H9 (cell line): ENCODE measurements at places on chromosomes 12 and 14.

- H3K4me1 ChIP-seq, result no peaks in the 10 kb centered on the region; the same call in 1 of the 2 replicates
- no peak overlapping the region for H3K27ac ChIP-seq
- H3K36me3 ChIP-seq, result no peaks in the 10 kb centered on the region
- H3K27me3 ChIP-seq, result no peaks in the 10 kb centered on the region
Measured at GRCh38 chr14:101475456-101476257, 85.6 kb upstream of the DIO3 start.

DNA sequence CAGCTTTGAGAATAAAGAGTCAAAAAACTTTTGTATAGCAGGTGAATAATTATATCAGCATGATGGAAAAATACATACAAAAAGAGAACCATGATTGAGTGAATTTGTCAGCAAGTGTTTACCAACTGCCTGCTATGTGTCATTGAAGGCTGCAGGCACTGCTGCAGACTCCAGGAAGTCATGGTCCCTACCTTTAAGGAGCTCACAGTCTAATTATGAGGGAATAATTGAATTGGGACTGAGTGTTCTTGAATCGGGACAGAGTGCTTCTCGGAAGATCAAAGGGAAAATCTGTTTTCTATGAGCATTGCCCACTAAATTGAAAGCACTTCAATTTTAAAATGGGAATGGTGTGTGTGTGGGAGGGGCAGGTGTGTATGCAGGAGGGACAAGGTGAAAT is 9.5 kb downstream of the OR10AD1 start:
- H3K4me1 ChIP-seq, result no peaks in the 10 kb centered on the region
- no peaks in the 10 kb centered on the region for H3K27me3 ChIP-seq
- DNase-seq, result no peak

DNA sequence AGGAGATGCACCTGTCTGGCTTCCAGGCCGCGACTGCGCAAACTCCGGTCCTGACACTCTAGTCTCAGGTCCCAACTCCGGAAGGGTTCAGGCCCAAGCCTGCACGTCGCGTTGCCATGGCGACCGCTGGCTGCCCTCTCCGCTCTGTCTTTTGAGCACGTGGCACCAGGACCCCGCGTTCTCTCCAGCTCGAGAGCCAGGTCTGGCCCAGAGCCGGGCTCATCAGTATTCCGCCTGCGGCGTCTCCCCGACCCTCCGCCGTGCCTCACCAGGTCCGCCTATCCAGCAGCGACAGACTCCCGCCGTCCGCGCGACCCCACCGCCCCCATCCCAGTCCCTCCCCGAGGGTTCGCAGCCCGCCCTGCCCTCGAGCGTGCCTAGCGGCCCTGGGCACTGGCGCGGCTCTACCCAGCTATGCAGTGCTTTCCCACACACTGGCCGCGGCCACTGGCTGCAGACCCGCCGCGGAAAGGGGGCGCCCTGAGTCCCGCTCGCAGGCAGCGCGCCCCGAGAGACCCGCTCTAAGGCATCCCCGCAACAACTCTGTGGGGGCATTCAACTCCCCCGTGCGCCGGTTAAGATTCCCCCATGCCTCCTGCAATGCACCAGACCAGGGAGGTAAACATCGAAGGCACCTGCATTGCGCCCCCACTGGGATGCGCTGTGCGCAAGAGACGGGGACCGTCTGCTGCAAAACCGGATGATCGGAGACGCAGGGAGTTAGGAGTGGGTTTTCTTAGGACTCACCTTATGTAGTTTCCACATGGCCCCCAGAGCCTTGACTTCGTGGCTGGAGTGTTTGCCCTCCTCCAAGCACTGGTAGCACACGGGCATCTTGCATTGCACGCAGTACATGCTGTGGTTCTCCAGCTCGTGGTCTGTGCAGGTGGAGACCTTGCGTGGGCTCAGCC is 1.3 kb downstream of the TRIM9 start:
- peak; percentile 64 for DNase-seq
- H3K4me3 ChIP-seq, result peak overlapping the region; percentile 77
- peaks cover 18% of the 10 kb centered on the region for H3K27me3 ChIP-seq
- H3K27ac ChIP-seq, result no peak overlapping the region
- no peaks in the 10 kb centered on the region for H3K36me3 ChIP-seq

DNA sequence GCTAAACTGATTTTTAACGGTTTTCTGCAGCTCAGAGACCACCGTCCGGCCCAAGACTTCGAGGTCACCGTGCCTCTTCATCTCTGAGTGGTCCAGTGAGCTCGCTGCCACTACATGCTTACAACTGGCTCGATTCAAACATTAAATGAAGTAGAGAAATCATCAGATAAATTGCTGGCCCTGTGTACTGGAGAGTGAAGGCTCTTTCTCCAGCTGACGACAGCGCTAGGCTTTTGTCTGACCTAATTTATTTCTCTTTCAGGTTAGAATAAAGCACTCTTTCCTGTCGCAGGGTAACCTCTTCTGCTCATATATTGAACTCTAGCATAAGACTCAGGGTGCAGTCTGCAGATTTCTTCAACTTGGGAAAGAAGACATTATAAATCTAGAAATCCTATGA is 6.4 kb downstream of the BCL11B start:
- H3K4me3 ChIP-seq, result no peak overlapping the region
- H3K4me1 ChIP-seq, result peaks cover 25% of the 10 kb centered on the region; the same call in 1 of the 2 replicates
- H3K27ac ChIP-seq, result no peak overlapping the region
- no peak for DNase-seq
- no peaks in the 10 kb centered on the region for H3K27me3 ChIP-seq
- no peaks in the 10 kb centered on the region for H3K36me3 ChIP-seq

GRCh38 chr12:57545809-57546437 is 1.1 kb downstream of the DCTN2 start:
- peak overlapping the region; percentile 99 for H3K4me3 ChIP-seq
- no peak for DNase-seq
- peaks cover 22% of the 10 kb centered on the region for H3K36me3 ChIP-seq
- H3K27me3 ChIP-seq, result no peaks in the 10 kb centered on the region; the same call in 1 of the 2 replicates

DNA sequence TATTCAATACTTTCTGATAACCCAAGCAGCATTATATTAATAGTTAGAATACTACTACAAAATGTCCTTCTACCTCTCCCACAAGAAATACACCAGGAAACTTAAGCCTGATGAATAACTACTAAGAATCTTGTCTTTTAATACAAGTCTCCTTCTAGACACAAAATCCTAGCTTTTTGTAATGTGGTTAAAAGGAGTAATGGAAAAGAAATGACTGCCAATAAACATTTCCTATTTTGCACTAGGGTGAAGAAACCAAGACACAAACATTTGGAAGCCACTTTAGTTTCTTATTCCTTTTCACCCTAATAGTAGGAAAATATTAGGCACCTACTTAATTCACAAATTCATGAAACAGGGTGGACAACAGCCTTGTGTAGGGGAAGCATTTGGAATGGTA is 51.3 kb upstream of the TTC7B start:
- no peak for DNase-seq
- H3K4me3 ChIP-seq, result no peak overlapping the region
- no peaks in the 10 kb centered on the region for H3K27me3 ChIP-seq
- no peak overlapping the region for H3K27ac ChIP-seq

DNA sequence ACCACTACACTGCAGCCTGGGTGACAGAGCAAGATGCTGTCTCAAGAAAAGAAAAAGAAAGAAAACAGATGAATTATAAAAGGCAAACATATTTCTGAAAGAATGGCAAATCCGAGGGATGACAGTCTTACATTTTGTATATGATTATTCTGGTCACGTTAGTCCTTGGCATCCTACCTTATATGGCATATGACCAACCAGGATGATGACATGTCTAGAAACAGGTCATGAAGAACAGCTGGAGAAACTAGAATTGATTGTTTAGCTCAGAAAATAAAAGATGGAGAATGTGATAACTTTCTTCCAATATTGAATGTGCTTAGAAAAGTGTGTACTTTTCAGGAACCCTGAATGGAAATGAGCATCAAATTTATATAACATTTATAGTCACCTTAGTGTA is 19.2 kb downstream of the SLC2A14 start:
- H3K27ac ChIP-seq, result no peak overlapping the region
- DNase-seq, result no peak
- H3K4me1 ChIP-seq, result peaks cover 2% of the 10 kb centered on the region; the same call in 1 of the 2 replicates
- no peaks in the 10 kb centered on the region for H3K27me3 ChIP-seq

DNA sequence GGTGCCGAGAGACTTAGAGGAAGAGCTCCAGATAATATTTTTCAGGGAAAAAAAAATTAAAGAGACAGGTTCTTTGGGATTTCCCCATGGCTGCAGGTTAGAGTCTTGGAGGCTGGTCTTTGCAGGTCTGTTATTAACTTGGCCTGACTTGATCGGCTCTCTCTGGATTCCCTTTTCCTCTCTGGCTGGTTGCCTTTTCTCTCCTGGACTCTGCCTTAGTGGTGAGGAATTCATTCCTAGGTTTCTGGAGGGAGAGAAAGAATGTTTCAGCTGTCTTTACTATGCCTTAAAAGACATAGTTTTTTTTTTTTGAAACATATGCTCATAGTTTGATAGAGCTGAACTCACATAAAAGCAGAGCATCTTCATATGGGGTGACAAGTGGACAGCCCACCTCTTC is 336.3 kb downstream of the BMP4 start:
- no peaks in the 10 kb centered on the region for H3K27me3 ChIP-seq
- H3K4me1 ChIP-seq, result no peaks in the 10 kb centered on the region
- no peaks in the 10 kb centered on the region for H3K36me3 ChIP-seq
- DNase-seq, result no peak

GRCh38 chr14:31596342-31597095 is 35.3 kb downstream of the NUBPL start:
- no peak overlapping the region; the same call in 2 of the 3 replicates for H3K4me3 ChIP-seq
- H3K27ac ChIP-seq, result no peak overlapping the region
- no peak for DNase-seq
- peaks cover 11% of the 10 kb centered on the region for H3K36me3 ChIP-seq

DNA sequence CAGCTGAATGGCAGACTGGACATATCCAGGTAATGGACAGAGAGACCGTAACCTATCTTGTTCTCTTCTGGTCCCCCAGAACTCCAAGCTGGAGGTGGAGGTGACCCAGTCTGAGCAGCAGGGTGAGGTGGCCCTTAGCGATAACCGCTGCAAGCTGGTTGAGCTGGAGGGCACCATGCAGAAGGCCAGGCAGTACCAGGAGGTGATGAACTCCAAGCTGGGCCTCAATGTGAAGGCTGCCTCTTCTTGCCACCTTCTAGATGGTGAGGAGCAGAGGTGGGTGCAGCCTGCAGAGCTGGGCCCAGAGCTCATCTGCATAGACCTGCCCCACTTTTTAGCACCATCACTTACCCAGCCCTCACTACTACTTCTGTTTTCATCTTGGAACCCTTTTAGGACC is 7.2 kb upstream of the KRT86 start:
- H3K36me3 ChIP-seq, result no peaks in the 10 kb centered on the region
- DNase-seq, result no peak
- no peak overlapping the region for H3K4me3 ChIP-seq
- no peak overlapping the region for H3K27ac ChIP-seq

GRCh38 chr12:110530511-110530910 is 28.4 kb downstream of the RAD9B start:
- H3K27me3 ChIP-seq, result no peaks in the 10 kb centered on the region
- no peak overlapping the region for H3K27ac ChIP-seq
- H3K4me3 ChIP-seq, result no peak overlapping the region
- no peak for DNase-seq

DNA sequence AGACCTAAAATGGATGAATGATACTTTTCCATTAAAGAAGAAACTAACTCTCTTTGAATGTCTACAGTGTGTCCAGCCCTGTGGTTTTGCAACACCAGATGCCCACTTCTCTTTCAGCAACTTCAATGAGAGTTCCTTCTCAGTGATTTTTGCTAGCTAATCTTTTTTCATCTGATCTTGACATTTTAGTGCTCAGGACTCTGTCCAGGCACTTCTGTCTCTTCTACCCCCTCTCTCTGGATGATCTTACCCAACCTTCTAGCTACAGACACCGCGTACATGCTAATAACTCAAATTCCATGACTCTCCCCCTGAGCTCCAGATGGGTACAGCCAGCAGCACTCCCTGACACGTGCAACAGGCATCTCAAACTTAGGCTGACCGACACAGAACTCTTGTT is 161.1 kb upstream of the FOXN3 start:
- H3K27me3 ChIP-seq, result no peaks in the 10 kb centered on the region
- no peak overlapping the region for H3K27ac ChIP-seq
- peaks cover 18% of the 10 kb centered on the region; the same call in 1 of the 2 replicates for H3K4me1 ChIP-seq
- no peak overlapping the region; the same call in 2 of the 3 replicates for H3K4me3 ChIP-seq
- DNase-seq, result no peak
- peaks cover 28% of the 10 kb centered on the region for H3K36me3 ChIP-seq

DNA sequence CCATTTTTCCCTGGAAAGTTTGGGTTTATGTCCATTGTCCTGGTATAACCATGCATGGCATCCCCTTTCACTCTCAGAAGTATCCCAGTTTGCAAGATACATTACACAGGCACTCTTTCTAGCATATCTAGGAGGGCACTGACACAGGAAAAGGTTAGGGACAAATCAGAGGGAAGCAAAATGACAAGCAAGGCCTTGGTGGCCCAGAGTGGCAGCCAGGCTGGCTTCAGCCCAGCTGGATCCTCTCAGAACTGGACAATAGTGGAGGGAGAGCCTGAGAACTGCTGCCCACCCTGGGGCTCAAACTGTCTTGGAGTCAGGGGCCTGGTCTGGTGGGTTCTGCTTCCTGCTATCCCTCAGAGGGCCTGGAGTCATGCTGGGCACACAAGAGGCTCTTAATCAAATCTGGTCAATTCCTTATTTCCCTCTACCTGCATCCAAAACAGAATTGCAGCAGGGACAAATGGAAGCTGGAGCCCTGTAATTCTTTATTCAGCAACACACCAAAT is 2.6 kb downstream of the VDR start:
- no peaks in the 10 kb centered on the region for H3K36me3 ChIP-seq
- peaks cover 26% of the 10 kb centered on the region; the same call in 1 of the 2 replicates for H3K27me3 ChIP-seq
- no peaks in the 10 kb centered on the region for H3K4me1 ChIP-seq
- H3K4me3 ChIP-seq, result no peak overlapping the region
- no peak overlapping the region for H3K27ac ChIP-seq

GRCh38 chr14:104117341-104118005 is 20.9 kb upstream of the KIF26A start:
- H3K27me3 ChIP-seq, result peaks cover 7% of the 10 kb centered on the region; the same call in 1 of the 2 replicates
- H3K4me1 ChIP-seq, result no peaks in the 10 kb centered on the region; the same call in 1 of the 2 replicates
- peak overlapping the region; percentile 52 for H3K4me3 ChIP-seq
- H3K27ac ChIP-seq, result no peak overlapping the region
- H3K36me3 ChIP-seq, result no peaks in the 10 kb centered on the region

DNA sequence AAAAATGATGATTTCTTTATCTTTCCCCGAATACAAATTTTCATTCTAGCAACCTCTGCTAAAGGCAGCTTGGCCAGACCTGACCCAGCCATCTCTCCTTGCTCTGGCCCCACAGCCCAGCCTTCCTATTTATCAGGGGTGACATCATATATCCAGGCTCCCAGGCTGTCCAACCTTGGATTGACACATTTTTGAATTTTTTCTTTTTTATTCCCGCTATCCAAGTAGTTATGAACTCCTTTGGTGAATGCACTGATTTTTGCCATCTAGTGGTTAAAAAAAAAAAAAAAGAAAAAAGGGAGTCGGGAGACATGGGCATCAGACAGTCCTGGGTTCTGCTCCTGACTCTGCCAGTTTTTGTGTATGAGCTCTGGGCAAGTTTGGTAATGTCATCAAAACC is 120.5 kb downstream of the PTPN11 start:
- no peak overlapping the region for H3K27ac ChIP-seq
- no peaks in the 10 kb centered on the region for H3K36me3 ChIP-seq
- no peak overlapping the region for H3K4me3 ChIP-seq
- no peak for DNase-seq
- peaks cover 2% of the 10 kb centered on the region; the same call in 1 of the 2 replicates for H3K4me1 ChIP-seq
- H3K27me3 ChIP-seq, result no peaks in the 10 kb centered on the region

GRCh38 chr12:50640321-50640939 is 123.5 kb upstream of the ATF1 start:
- peaks cover 6% of the 10 kb centered on the region for H3K36me3 ChIP-seq
- no peaks in the 10 kb centered on the region; the same call in 1 of the 2 replicates for H3K4me1 ChIP-seq
- no peak overlapping the region for H3K27ac ChIP-seq
- H3K27me3 ChIP-seq, result no peaks in the 10 kb centered on the region

- no peak overlapping the region for H3K4me3 ChIP-seq
- no peak overlapping the region for H3K27ac ChIP-seq
- no peak for DNase-seq
Measured at GRCh38 chr12:386651-387050, 2.5 kb downstream of the KDM5A start.
